ENCODE measurements at places on chromosomes 12 and 14.

DNA sequence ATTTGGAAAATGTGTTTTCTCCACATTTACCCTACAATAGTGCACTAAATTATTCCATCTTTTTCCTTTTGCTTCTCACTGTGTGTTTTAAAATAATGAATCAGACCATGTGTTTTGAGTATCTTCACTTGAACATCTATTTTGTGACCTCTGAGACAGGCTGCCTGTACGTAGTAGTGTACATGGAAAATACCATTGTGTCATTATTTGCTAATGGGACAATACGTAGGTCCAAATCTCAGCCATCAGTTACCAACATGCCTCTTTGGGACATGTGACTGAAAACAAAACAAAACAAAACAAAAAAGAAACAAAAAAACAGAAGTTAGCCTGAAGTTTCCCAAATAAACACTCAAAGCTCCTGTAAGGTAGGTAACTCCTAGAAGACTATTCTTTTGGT lies 7.1 kb upstream of the MYF6 start:
- DNase-seq = no peak

DNA sequence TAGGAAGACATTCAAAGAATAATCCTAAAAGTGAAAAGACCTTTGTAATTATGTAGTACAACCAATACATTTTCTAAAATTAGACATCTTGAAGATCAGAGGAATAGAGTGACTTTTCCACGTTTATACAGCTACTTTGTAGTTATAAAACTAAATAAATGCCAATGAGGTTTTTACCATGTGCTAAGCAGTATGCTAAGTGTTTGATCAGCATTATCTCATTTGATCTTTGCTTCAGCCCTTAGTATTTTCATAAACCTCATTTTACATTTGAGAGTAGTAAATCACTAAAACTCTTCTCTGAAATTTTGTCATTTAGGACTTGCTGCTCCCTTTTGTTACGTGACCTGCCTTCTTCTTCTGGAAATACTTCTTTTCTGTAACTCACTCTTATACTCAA lies 13.6 kb downstream of the MBIP start:
- no peak for DNase-seq

GRCh38 chr12:560691-561390 lies 101.1 kb downstream of the B4GALNT3 start:
- no peak for DNase-seq

DNA sequence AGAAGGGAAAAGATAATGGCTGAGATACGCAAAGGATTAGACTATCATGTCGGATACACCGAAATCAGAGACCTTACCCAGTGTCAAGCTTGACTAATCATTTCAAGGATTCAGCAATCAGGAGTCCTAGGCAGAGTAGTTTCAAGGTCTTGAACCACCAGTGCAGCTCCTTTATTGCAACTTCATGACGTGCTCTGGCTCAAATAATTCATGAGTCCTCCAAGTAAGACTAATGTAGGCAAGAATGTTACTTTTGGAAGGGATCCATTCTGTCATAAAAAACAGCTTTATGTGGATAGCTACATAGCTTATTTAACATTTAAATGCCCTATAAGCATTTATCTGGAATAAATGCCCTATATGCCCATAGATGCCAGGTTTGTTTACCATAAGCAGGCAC lies 123.2 kb downstream of the LMO3 start:
- DNase-seq = no peak

DNA sequence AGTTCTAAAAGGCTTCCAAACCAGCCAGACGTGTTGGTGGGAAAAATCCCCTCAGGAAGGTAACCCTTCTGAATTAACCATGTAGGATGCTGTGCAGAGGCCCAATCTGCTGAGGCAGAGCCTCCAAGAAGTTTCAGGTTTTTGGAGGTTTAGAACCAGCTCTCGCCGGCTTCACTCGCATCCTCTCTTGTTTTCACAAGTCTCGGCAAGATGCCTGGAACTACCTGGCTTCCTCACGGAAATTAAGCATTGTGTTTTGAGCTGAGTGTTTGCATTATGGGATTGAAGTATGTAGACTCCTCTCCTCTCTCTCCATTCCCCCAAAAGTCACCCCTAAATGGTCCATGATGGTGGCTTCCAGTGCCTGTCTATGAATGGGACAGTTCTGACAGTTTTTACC lies 20.6 kb downstream of the LTBP2 start:
- no peak for DNase-seq

DNA sequence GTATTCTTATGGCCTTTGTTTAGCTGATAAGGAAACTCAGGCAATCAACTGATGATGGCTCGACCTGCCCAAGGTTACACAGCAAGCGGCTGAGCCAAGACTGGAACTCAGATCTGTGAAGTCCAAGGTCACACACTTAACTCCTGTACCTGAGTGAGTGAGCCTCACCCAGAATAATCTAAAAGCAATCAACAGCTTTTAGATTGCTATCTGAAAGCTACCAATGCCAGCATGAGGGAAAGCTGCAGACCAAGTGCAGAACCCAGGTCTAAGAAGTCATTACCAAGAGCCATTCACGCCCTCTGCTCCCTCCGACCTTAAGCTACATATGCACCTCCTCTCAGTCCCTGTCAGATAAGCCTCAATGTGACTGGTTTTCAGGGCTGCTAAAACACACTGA lies 12.1 kb downstream of the APPL2 start:
- no peak for DNase-seq

DNA sequence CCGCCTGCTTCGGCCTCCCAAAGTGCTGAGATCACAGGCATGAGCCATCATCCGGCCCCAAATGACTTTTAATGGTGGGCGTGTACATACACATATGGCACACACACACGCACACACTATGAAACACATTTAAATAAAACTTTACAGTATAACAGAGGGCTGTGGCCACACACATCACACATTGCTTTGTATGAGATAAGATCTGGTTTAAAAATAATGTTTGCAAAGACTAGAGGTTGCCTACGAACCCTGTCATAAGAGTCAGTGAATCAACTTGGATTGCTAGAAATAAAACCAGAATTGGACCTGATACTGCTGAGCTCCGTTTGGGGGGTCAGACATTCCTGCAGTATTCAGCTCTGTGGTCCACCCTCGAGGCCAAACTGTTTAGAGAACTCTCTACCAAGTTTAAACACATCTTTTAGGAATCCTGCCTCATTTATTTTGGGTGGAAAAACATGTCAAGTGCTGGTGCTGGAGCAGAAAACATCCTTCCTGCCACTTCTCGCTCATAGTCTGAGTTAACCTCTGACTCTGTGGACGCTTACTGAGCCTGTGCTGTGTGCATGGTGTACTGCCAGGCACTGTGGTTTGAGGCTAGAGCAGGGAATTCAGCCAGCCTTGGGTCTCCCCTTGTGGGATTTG lies 47.8 kb upstream of the EML1 start:
- DNase-seq = no peak

DNA sequence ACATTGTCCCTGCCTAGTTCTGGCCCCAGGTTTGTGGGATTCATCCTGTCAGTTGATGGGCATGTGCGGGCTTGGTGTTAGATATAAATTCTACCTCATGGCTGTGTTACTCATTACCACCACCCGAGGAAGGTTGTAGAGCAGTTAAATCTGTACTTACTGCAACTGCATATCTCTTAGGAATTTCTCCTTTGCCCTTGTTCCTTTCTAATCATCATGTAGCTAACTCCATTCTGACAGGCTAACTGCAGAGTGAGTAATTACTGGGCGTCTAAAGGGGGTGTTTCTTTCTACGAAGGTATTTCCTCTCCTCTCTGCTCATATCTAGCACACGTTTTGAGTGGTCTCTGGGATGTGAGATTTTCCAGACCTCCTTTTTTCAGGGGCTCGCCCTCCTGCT lies 1076.7 kb downstream of the TMTC2 start:
- no peak for DNase-seq

DNA sequence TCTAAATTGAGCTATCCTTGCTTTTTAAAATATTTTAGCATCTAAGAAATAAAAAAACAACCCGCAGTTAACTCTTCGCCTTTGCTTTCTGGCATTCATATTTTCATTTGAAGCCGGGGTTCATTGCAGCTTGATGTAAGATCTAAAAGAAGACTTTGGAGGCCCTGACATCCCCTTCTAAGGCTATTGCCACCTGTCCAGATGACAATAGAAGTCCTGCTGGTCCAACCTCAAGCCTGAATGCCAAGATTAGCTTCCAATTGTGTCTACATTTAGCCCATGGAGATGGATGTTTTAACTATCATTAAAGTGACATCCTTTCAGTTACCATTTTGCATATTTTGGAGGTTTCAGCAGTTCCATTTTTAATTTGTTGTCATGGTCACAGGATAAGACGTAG lies 51.6 kb upstream of the ATP2A2 start:
- no peak for DNase-seq

DNA sequence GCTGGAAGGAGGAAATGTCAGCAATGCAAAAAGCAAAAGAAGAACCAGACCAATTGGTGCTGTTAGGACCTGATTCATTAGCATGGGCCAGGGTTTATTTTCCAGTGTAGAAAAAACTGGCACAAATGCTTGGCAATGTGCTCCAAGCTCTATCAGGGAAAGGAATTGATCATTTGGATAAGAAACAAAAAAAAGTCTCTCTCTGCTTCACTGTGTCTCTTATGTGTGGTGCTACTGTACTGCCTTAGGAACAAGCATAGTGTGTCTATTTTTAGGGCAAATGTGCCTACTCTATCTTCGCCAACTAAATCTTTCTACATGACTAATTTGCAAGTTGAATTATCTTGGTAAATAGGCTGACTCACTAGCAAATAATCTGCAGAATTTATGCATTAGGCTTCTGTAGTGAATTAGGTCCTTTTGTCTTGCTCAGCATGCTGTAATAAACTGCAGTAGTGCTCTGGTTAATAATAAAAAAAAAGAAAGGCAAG lies 236.7 kb downstream of the MDGA2 start:
- DNase-seq = peak; percentile 67

- DNase-seq = no peak
These were observed 30.7 kb downstream of the GUCY2C start for GRCh38 chr12:14665354-14666348.

GRCh38 chr14:92887157-92887556 lies 35.8 kb upstream of the CHGA start:
- DNase-seq = no peak

DNA sequence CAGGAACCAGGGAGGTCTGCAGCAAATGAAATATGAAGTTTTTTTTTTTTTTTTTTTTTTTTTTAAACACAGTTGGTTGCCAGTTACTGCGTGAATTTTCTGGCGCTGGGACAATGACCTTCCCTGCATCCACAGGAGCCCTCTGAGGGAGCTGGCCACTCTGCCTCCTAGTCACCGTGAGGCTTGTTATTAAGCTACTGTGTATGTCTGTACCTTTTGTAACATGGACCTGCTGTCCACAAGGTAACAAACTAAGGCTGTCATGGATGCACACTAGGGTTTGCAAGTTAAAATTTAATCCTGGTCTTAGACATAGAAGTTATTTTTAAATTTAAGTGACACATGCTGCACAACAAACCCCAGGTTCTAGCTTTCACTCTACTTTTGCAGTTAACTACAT lies 211.0 kb downstream of the SSPN start:
- no peak for DNase-seq

GRCh38 chr14:69317102-69317755 lies 57.3 kb downstream of the GALNT16 start:
- DNase-seq = peak; percentile 24

- no peak for DNase-seq
These were observed 89.2 kb upstream of the TMEM263 start for GRCh38 chr12:106866426-106867080.

DNA sequence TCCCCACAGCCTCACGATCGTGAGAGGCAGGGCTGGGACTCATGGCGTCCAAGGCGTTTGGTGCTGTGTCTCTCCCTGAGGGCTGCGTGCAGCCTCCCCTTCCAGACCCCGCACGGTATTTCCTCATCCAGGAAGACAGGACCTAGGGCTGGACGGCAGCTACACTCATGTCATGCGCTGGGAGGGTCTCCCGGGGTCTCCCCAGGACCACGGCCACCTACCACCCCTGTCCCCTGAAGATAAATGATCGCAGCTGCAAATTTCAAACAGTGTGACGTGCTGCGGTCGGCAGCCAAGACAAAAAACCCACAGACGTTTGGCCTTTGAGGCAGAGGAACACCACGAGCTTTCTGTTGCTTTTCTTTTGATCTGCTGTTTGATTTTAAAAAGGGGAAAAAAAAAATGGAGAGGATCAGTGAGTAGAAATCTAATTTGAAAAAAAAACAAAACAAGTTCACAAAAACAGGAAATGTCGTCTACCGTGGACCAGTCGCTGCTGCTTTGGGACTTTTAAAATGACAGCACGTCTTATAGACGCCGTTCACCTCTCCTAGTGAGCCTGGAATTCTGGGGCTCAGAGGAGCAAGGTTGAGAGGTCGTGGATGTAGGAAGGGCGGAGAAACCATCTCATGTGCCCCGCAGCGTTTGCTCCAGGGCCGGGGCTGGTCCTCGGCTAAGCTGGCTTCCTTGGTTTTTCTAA lies 237.6 kb downstream of the SLC41A2 start:
- no peak for DNase-seq

- no peak for DNase-seq
These were observed 572.3 kb downstream of the PRKD1 start for GRCh38 chr14:29355331-29355730.

DNA sequence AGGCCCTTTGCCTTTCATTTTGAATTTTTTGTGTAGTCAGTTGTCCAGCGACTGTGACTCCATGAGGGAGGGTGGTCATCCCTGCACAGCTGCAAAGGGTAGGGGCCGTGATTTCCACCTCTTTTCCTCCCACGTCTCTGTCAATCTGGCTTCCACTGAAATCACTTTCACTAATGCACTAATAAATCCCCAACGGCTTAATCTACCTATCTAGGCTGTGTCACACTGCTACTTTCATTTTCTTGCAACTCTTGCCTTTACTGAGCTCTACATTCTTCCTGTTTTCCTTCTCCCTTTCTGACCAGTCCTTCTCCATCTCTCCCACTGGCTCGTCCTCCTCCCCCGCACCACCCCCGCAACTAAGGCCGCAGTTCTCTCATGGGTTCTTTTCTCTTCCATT lies 212.3 kb upstream of the FOXN3 start:
- DNase-seq = no peak

GRCh38 chr14:54427871-54428270 lies 13.3 kb downstream of the CNIH1 start:
- DNase-seq = no peak

- no peak for DNase-seq
These were observed 29.7 kb downstream of the ATF7IP start for GRCh38 chr12:14395074-14395778.

DNA sequence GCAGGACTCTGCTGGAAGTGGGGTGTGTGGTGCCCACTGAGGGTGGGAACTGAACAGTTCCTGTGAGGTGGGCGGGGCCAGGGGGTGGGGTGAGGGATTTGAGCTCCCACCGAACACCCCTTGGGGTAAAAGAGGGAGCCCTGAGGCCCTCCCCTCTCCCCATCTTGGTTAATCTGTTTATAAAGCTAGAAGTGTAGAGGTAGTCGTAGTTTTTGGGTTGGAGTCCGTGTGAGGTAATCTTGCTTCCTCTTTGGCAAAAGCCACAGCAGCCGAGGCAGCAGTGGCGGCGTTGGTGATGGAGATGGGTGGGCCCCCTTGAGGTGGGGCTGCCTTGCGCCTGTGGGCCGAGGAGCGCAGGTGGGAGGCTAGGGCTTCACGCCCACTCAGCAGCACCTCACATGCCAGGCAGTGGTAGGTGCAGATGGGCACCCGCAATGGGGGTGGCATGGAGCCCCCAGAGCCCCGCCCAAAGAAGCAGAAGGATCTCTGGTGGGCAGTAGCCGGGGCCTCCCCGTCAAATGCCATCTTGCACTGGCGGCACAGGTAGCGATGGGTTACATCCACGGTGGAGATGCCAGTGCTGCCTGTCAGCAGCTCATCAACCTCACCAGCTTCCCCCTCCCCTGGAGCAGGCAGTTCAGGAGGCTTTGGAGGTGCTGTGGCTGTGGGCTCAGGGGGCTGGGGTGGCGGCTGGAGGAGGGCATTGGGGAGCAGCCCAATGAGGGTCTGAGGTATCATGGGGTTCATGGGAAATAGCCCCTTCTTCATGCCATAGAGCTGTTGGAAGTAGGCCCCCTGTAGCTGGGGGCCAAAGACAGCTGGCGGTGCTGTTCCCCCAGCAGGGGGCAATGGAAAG lies 29.6 kb downstream of the ZFHX2 start:
- DNase-seq = no peak
